Epithelial cell of proximal tubule (primary cell): ENCODE measurements at places on chromosomes 7 and 10.

DNA sequence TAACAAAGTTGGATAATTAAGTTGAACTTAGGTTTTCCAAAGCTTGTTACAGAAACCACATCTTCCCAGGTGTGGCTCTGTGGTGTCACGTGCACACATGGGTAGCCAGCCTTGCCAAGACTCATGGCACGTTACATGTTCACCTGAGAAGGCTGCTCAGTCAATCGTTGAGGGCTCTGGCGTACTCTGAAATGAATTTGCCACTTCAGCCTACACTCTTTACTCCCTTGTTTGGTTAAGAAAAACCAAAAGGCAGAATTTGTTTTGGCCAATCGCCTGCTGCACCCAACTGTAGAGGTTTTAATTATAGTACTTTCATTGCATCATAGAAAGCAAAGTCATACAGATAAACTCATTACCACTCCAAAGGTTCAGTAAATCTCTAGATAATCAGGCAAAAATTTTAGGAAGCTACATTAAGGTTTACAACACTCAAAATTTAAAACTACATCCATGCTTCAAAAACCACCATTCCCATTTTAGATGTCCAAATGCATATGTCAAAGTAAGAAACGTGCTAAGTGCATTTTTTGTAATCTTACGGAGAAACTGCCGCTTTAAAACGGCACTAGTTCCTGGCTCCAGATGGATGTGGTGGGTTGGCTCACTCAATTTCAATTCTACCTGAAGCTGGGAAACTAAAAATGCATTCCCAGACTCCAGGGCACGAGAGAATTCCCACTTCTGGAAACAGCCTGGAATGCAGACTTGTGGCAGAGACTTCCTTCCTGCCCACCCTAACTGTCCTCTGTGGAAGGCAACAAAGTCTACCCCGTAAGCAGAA is 88.4 kb downstream of the DIP2C start:
- peak; percentile 47 for DNase-seq

DNA sequence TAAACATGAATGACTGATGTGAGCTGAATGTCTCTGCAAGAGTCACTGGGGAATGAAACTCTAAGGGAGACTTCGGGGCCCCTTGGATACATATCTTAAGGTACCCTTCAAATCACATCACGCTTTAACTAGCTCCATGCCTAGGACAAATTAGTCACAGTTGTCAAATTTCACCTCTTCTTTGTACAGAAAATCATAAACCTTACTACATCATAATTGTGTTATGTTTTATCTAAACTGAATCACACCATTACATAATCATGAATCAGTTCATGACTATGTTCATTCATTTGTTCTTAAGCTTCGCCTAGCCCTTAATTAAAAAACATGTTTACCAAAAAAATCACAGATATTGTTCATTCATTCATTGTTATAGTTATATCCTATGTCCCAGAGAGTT is 2.1 kb upstream of the SLC13A1 start:
- no peak for DNase-seq

DNA sequence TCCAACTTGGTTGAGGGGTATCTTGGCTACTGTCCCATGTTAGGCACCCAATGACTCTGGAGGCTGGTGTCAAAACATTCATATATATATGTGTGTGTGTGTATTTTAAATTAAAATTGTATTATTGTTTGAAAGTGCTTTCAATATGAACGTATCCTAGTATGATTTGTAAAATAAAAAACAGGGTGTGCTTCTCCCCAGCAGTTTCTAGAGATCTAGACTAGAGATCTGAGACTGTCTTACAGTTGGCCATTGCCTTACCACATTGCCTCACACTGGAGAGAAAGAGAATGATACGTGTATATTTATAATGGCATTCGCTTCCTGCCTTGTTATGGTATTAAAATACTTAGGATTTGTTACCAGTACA is 1.2 kb downstream of the BAG3 start:
- no peak for DNase-seq

DNA sequence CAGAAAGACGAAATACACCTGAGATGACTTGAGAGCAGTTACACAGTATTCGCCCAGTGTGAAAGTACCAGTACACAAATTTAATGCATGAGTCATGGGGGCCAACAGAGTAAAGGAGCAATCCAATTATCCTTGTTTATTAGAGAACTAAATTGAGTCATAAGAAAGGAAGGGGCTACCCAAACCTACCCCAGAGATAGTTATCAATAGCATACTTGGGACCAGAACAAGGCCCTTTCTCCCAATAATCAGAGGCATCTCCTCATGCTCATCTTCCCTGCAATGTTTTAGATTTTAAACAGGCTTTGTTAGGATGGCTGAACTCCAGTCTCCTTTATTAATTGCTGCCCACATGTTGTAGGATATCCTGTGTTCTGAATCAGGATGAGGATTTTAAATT is 239.7 kb upstream of the LRGUK start:
- DNase-seq, result no peak

- no peak for DNase-seq
Measured at GRCh38 chr7:4659551-4660286, 22.4 kb upstream of the FOXK1 start.

DNA sequence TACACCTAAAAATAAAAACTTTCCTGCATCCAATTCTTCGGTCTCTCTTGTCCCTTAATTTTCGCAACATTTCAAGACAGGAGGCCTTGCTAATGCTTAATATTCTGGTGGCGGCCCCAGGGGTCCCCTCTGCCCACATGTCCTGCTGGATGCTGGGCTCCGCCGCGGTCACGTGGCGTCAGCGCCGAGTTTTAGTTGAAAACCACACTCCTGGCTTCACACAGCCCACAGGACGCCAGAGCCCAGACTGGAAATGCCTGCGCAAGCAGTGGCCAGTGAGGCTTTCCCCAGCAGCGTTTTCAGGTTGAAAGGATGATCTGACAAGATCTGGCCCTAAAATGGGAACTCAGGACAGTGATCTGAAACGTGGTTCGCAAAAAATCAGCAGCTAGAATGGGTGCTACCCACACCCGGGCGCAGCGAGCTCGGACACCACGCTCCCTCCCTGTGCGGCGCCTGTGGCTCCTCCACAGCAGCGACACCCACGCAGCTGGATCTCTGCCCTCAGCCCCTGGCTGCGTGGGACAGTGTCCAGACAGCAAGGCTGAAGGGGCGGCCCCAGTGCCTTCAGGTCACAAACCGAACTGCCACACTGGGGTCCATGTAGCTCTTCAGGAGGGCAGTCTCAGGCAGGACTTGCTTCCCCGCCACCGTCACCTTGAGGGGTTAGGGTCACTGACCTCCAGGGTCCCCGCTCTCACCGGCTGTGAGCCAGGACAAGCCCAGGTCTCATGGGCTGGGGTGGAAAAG is 11.6 kb upstream of the CYREN start:
- no peak for DNase-seq

- DNase-seq, result no peak
Measured at GRCh38 chr7:105387508-105388355, 989 bp downstream of the SRPK2 start.

GRCh38 chr10:4494551-4494950 is 331.5 kb upstream of the AKR1E2 start:
- DNase-seq, result no peak

- DNase-seq, result no peak
Measured at GRCh38 chr7:128891942-128892269, 18.6 kb downstream of the KCP start.

DNA sequence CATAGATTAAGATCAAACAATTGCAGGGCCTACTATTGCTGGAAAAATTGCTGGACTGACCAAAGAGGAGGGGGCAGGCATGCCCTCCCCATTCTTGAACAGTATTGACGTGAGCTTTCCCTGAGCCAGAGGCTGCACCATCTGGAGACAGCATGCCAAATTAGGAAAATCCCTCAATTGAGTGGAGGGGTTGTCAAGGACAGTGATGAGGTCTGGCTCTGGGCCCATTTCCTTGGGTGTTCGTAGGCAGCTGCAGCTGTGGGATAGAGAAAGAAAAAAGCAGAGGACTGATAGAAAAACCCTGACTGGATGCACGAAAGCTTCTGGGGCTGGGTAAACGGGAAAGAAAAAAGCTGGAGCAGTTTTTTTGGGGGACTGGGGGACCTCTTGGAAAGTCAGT is 22.8 kb upstream of the ORC5 start:
- DNase-seq, result no peak

DNA sequence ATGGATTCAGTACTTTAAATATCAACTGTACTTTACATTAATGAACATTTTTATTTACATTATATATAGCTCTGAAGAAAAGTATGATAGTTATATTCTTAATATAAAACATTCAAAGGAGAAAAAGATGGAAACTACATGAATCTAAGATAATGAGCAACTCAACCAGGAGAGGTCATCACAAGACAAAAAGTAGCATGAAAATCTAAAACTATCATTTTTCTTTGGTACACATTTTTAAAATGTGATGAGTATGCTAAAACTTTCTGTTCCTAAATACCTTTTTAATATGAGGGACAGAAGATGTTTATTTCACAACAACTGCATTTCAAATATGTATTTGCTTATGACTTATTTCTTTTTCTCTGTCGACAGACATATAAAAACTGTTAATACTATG is 2.4 kb downstream of the CNTNAP2 start:
- no peak for DNase-seq

DNA sequence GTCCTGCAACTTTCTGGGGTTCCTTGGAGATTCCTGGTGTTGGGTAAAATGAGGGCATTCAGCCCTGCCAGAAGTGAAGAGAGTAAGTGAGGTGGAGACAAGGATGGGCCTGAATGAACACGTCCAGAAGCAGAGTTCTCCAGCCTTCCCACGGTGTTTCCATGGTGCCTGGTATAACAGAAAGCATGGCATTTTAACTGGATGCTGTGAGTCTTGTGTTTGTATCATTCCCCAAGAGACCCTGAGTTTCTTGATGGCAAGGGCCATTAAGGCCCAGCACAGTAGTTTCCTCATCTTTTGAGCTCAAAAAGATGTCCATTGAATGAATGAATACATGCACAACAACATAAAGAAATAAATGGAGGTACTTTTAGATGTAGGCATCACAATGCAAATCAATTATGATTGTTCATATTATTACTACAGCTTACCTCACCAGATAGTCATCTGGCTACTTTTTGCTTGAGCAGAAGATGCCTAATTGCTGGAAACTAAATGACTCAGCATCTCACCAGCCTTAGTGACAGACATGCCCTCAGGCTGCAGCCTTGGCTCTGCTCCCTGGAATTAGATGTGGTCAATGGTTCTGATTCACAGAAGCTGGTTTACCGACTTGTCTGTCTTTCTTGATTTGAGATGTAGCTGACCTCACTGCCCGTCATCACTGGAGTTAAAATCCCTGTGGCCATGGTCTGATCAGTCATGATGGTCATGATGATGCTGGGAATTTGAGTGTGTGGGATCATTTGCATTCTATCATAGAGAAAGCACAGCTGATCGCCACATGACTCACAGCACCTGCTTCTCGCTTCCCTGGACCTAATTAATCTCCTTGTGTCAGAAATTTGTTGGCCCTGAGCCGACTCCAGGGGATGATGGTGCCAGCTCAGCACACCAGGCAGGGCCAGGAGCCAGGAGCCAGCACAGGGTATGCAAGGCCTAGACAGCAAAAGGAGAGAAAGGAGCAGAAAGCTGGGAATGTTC is 83.9 kb downstream of the CXCL12 start:
- DNase-seq, result peak; percentile 100
